ENCODE measurements at places on chromosomes 2 and 18.

DNA sequence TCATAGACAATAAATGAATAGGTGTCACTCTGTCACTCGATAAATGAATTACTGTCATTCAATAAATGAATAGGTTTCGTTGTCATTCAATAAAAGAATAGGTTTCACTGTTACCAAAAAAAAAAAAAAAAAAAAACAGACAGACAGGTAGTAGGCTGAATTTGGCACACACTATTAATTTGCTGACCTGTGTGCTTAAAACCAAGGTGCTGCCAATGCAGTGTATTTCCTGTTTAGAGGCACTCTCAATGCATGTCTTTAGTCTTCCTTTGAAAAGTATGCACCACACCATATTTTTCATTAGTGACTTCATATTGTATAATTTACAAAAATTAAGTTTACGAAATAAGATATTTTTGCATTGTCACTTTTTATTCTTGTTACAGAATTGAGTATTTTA, 16.2 kb downstream of the ANKRD62 start:
- DNase-seq = no peak

DNA sequence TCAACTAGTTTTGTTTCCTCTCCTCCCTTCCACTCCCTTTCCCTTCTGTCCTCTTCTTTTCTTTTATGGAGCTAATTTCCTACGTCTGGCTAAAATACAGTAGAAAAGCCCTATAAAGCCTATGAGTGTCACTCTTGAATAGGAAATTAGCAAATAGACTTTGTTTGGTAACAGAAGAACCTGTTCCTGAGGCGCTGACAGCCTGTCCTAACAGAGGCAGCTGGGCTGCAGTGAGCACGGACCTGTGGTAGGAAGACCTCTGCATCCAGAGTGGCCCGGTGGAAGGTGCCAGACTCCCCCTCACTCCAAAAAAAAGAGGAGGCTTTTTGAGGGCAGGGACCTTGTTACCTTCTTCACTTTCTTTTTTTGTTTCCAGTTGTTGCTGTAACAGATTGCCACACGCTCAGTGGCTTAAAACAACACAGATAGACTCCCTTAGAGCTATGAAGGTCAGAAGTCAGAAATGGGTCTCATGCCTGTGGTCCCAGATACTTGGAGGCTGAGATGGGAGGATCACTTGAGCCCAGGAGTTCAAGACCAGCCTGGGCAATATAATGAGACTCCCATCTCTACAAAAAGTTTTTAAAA, 81.2 kb upstream of the TXNDC2 start:
- DNase-seq = no peak

DNA sequence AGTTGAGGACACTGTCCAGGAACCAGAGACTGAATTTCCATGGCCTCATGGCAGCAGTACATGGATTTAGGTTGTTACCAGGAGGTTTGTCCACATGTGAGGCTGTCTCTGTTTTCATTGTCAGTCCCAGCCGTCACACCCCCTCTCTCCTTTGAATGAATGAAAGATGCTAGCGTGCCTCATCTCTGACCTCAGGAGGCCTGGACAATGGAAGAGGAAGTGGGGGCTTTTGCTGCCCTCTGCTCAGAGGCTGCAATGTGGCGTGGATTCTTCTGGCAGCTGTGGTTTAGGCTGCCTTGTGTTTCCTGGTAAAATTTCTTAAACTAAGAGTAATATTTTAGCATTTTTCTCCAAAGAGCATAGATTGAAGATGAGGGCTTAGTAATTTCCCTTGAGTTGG, 47.5 kb downstream of the RAB31 start:
- no peak for DNase-seq

GRCh38 chr2:234611209-234611608, 114.3 kb upstream of the ARL4C start:
- DNase-seq = no peak

DNA sequence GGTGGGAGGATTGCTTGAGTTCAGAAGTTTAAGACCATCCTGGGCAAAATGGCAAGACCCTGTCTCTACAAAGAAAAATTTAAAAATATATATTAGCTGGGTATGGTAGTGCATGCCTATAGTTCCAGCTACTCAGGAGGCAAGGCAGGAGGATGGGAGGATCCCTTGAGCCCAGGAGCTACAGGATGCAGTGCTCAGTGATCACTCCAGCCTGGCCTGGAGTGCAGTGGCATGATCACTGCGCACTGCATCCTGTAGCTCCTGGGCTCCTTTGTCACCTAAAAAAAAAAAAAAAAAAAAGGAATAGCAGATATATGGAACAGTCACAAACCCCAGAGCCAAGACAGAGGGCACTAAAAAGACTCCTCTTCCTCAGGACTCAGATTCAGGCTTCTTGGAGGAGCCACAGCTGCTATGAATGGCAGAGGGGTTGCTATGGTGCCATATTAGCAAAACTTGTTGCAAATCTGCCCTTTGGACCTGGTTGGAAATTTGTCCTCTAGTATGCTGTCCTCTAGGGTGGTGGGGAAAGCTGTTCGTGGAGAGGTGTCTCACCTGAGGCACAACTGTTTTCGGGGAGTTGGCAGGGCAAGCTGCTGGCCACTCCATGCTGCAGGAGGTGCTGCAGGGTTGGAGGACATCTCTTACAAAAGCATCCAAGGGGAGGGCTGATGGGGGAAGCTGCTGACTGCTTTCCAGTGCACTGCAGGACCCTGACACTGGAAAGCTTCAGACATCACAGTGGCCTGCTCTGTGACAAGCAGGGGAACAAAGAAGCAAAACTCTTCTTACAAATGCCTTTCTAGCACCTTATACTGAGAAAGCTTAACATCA, 22.7 kb downstream of the CYP20A1 start:
- DNase-seq = no peak

- no peak for DNase-seq
These were observed 25.9 kb downstream of the HS6ST1 start for GRCh38 chr2:128292599-128293425.

DNA sequence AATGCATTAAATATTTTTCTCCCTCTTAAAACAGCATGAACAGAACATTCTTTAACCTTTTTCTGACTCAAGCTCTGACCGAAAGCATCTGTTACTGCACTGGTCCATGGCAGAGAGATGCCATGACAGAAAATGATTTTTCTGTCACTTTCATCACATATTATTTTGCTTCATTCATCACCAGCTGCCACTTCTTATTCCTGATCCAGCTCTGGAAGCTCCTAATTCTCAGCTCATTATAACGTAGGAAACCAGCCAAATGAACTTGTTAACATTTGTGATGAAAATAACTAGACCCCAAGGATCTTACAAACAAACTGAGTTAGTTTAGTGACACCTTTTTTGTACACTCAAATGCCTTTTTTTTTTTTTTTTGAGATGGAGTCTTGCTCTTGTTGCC, 7.6 kb upstream of the CFLAR start:
- no peak for DNase-seq

GRCh38 chr2:217156801-217157200, 296.9 kb upstream of the TNP1 start:
- no peak for DNase-seq

- peak; percentile 44 for DNase-seq
These were observed 20.4 kb downstream of the IFIH1 start for GRCh38 chr2:162297925-162298552.

DNA sequence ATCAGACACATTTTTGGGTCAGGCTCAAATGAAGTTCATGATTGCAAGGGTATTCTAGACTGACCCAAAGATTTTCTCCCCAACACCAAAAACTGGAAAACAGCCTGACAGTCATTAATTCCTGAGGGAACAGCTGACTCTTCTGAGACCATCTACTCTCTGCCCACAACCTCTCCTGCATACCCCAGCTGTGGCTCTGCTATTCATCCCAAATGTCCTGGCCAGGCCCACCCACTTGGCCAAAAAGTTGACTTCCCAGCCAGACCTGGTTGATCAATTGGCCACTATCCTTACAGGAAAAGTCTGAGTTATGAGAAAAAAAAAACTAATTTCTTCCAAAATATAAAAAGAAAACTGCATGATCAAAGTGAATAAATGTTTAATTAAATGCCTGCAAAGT, 103.8 kb upstream of the ST3GAL5 start:
- DNase-seq = no peak

GRCh38 chr2:168089200-168089599, 158.2 kb downstream of the STK39 start:
- no peak for DNase-seq

- DNase-seq = no peak
These were observed 31.3 kb downstream of the OSBPL1A start for GRCh38 chr18:24366328-24366727.

GRCh38 chr18:13973061-13973575, 57.8 kb upstream of the MC2R start:
- DNase-seq = no peak

- DNase-seq = no peak
These were observed at the start of gene GDF7 for GRCh38 chr2:20666304-20667150. GDF7 (plus strand) TSS chr2:20667144; CDS start chr2:20667240, 96 bp downstream.

DNA sequence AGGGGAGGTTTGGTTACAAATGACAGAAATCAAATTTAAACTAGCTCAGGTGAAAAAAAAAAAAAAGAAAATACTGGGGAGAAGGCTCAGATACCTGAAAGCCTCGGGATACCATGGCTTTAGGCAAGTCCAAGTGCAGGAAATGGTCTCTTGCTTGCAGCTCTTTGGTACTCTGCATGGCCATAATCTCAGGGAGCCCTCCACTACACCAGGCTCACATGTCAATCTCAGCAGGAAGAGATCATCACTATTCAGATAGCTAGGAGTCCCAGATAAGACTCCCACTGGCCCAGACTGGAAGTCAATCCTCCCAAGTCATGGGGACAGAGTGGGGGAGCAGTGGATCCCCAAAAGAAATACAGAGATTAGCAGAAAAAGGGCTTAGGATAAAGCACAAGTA, 64.8 kb upstream of the RALBP1 start:
- DNase-seq = no peak

GRCh38 chr18:50862401-50862800, 16.5 kb upstream of the ME2 start:
- no peak for DNase-seq

DNA sequence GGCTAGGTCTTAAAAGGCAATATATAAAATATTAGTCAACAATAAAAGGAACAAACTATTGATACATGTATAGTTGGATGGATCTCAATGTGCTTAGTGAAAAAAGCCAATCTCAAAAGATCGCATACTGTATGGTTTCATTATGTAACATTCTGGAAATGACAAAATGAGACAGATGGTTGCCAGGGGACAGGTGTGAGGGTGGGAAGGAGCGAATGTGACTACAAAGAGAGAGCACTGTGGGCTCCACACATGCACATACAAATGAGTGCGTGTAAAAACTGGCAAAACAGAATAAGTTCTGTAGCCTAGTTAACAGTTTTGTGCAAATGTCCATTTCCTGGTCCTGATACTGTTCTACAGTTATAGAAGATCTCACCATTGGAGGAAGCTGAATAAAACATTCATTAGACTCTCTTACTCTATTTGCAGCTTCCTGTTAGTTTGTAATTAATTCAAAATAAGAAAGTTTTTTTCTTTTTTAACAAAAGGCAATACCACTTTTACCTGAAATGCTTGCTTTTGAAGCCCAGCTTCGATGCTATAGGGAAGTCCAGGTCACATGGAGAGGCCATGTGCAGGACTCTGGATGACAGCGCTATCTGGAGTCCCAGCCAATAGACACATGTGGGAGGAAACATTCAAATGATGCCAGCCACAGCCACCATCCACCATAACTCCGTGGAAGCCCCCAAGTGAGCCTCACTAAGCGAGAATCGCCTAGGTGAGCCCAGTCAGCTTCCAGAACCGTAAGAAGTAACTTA, 21.0 kb upstream of the C2orf80 start:
- DNase-seq = no peak

DNA sequence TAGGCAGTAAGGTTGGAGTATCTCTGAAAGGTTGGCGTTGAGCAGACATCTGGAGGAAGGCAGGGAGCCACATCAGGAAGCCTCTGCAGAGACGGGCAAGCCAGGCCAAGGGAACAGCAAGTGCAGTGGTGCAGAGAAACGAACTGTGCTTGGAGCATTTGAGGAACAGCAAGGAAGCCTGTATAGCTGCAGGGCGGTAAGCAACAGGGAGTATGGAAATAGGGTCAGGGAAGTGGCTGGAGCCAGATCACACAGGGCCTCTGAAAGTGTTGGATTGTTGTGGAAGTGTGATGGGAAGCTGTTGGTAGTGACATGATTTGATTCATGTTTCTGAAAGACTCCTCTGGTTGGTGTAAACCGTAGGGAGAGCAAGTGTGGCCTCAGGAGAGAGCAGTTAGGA, 13.4 kb upstream of the TMEM237 start:
- no peak for DNase-seq

DNA sequence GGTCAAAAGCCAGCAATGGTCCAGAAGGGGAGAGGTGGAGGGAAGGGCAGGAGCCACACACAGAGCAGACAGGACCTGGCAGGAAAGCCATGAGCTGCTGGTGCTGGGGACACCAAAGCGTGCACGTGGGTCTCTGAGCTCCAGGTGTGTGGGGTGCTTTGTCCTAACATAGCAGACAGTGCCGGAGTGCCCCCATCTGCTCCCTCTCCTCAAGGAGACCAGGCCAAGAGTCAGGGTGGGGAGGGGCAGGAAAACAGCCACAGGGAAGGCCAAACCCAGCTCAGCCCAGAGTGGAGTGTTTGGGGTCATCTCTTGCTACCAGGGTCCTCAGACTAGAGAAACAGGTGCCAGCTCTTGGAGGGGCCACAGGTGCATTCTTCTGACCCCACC, 4.2 kb upstream of the GPC1 start:
- no peak for DNase-seq
